ENCODE measurements at places on chromosomes 1 and 21.

- no peak for DNase-seq
These were observed 58.4 kb upstream of the TENT5B start for GRCh38 chr1:27071049-27071416.

DNA sequence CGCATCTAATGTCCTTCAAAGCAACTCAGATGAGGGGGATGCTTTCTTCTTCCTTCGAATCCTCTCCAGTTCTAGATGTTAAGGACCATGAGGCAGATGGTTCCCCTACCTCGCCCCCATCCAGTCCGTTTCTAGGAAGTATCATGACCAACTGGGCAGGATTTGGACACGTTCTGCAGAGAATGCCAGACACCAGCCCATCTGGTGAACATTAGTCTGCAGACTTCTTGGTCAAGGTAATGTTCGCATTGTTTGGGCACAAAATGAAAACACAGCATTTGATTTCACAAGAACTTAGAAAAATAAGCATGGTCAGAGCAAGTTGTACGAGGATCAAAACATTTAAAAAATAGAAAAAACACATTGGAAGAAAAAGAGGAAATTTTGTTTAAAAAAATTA is 25.4 kb upstream of the ADARB1 start:
- DNase-seq = no peak

GRCh38 chr1:208528578-208529240 is 284.5 kb upstream of the PLXNA2 start:
- no peak for DNase-seq

DNA sequence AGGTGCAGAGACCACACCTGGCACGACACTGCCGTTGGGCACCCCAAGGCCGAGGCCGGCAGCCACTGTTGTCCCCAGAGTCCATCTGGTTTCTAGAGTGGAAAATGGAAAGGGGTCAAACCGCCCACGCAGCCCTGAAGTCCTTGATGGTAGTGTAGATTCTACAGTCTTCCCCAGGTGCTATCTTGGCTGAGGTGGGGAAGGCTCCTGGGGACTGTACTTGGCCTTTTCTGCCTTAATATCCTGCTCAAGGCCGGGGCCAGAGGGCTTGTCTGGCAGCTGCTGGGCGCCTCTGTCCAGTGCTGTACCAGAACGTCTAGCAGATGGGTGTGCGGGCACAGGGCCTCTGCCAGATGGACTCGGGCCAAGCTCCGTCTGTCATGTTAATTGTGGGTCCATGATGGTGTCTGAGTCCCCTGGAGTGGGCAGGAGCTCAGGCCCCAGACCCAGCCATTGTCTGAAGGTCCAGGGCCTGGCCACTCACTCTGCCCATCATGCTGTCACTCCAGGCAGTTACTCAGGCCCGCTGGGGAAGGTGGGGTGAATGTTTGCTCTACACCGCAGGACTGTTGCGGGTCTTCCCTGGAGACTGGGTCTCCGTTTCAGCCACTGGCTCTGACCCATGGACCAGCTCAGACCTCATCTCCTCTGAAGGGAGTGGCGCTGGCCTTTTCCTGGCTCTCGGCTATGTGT is 161.9 kb upstream of the COL6A1 start:
- DNase-seq = peak; percentile 20

DNA sequence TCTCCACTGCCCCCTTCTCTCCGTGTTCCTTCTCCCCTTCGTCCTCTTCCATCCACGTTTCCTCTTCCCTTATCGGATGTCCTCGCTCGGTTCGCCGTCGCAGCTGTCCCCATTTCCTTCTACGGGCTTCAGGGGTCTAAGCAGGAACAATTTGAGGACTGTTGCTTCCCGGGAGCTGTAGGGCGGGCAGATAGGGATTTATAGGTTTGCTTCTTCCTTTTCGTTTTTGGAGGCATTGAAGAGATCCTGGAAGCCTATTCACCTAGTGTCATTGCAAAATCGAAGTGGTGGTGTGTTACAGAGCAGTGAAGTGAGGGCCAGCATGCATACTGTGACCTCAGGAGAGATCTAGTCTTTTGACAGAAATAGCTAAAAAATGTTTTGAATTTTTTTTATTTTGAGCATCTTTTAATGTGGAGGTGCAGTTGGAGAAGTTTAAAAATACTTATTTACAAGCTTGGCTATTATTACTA is 897 bp downstream of the ZYG11B start:
- peak; percentile 13 for DNase-seq

Measured in activated CD4-positive, alpha-beta T cell treated with anti-CD3 and anti-CD28 coated beads for 48 hours (primary cell).